ENCODE measurements at places on chromosomes 5 and 9.

DNA sequence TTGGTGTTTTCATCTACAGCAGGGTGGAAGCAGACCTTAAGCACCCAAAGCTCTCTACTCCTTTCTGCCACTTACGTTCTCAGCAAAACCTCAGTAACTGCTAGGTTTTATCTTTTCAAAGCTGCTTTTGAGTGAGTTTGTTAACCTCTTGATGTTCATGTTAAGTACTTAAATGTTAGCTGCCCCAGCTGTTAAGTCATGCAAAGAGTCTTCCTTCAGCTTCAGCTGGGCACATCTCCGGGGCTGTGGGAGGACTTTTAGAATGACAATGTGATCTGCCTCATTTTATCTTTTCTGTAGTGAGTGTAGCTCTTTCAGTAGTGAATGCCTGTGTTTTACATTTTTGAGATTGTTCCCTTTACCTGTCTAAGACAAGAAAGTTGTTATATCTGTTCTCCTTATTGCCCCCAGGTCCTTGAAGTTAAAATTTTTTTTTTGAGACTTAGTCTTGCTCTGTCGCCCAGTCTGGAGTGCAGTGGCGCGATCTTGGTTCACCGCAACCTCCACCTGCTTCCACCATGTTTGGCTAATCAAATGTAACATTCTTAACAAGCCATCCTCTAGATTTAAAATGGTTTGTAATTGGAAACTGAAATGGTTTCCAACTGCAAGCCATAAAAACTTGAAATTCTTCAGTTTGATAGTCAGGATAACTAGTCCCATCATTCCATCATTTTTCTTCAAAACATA is 19.6 kb downstream of the KDM4C start:
- no peak for DNase-seq

GRCh38 chr5:124858612-124859011 is 112.2 kb upstream of the ZNF608 start:
- DNase-seq: no peak

DNA sequence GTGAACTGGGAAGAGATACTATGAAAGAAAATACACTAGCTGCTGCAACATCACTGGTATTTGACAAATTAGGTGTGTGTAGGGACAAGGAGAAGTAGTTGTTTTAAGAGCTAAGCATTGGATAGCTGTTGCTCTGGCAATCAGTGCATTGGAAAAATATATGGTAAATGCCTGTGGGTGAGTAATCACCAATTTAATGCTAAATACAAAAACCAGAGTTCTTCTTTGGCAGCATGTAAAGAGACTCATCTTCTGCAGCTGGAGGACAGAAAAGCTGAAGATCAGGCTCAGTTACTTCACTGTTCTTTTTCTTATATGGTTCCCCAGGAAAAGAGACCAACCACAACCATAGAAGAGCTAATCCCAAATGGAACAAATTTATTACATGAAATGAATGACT is 201.8 kb upstream of the MPDZ start:
- DNase-seq: no peak

DNA sequence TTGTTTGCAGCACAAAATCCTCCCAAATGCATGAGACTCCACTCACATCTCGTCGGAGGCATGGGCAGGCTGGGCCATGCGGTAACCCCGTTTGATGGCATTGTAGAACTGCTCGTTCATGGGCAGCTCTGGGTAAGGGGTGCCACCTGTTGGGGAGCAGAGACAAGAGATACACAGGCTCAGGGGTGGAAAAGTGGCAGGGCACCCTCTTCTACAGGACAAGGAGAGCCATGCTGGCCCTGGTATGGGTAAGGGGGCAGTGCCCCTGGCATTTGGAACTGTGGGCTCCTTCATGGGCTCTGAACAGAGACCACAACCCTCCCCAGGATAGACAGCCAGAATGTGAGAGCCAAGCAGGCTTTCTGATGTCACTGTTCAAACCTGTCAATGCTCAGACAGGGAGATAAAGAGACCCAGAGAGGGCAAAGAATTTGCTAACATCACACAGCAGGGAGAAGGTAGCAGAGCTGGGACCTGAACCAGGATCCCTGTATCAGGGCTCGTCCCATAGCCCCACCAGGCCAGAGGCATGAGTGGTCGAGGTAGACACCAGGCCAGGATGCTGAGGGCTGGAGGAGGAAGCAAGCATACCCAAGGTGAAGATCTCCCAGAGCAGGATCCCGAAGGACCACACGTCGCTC is 33.2 kb upstream of the CSF1R start:
- DNase-seq: no peak

DNA sequence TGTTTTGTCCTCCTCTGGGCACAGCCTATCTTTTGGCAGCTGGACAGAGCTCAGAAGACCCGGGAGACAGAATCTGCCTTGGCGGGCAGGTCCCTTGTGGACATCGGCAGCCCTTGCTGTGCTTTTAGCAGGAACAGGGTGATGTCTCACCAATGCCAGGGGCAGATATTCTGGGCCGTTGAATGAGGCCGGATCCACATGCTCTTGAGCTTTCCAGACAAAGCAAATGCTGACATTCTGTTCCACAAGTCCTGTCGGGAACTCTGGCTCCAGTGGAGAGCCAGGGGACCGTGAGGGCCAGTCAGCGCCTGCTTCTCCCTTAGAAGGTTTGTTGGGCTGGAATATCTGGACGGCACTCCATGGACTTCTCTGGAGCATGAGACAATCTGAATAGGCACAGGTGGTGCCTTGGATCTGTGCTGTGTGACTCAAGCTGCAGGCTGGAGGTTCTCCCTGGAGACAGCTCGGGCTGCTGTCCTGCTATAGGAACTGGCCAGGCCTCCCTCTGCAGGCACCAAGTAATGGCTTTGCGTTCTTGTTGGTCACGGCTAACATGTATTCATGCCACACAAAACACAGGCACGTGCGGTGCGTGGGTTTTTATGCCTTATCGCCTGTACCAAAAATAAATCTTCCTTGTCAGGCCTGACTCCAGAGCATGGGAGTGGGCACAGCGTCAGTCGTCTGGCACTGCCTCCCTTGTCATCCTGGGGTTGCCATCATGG is 80.3 kb downstream of the GADD45G start:
- no peak for DNase-seq

- DNase-seq: peak; percentile 67
Observed at GRCh38 chr5:153445875-153446579, 44.4 kb upstream of the GRIA1 start.

- DNase-seq: no peak
Observed at GRCh38 chr9:75432386-75432785, 344.1 kb downstream of the OSTF1 start.

- no peak for DNase-seq
Observed at GRCh38 chr5:155106221-155106620, 92.7 kb downstream of the KIF4B start.

- DNase-seq: no peak
Observed at GRCh38 chr9:119768266-119768665, 399.0 kb upstream of the BRINP1 start.

DNA sequence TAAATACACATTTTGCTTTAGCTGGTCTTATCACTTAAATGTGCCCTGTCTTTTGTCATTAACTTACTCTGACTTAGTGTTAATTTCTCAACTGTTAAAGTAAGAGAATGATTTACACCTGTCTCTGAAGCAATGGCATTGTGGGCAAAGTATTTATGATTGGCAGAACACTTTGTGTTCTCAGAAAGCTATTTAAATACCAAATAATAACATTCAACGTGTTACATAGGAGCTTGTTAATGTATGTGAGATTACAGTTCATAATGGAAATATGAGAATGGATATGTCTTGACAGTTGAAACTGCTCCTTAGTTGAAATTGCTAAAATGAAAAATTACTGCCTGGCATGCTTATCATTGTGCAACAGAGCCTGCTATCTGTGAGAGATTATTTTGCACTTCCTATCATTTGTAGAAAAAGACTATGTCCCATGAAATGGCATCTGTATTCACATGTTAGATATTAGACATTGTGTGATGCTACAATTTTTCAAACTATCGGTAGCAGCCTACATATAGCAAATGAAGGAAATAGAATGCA is 46.1 kb downstream of the PRR16 start:
- DNase-seq: no peak

DNA sequence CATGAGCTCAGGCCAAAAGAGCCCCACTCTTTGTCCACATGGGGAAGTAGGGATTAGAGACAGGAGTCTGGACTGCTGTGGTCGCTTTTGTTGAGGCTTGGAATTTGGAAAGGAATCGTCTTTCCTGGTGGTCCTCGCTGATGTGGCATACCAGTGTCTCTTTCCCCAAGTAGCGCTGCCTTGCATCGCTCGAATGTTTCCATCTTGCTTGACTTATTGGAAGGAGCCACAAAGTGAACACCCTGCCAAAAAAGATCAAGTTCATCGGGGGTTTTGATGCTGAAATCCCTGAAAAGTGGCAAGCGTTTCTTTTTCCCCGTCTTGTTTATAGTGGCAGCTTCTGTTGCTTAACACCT is 161.3 kb downstream of the MACROH2A1 start:
- no peak for DNase-seq

DNA sequence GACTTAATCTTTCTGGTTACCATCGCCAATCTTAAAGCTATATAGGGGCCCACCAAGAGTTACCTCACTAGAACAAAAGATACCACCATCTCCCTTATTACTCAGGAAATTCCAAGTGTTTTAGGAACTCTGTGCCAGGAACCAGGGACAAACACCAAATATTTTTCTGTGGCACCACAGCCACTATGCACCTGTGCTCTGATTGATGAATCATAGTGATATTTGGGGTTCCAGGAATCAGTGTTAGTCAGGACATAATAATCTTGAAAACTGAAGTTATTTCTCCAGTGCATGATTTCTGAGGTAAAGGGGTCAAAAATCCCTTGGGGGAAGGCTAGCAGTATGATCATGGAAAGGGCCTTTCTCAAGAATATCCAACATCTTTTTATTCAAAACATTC is 10.2 kb upstream of the TMED7 start:
- no peak for DNase-seq

- DNase-seq: no peak
Observed at GRCh38 chr5:15009420-15009819, 137.8 kb upstream of the ANKH start.

- no peak for DNase-seq
Observed at GRCh38 chr5:150313501-150313900, 10.8 kb upstream of the ARSI start.

GRCh38 chr5:108772626-108773025 is 24.9 kb downstream of the FER start:
- no peak for DNase-seq

DNA sequence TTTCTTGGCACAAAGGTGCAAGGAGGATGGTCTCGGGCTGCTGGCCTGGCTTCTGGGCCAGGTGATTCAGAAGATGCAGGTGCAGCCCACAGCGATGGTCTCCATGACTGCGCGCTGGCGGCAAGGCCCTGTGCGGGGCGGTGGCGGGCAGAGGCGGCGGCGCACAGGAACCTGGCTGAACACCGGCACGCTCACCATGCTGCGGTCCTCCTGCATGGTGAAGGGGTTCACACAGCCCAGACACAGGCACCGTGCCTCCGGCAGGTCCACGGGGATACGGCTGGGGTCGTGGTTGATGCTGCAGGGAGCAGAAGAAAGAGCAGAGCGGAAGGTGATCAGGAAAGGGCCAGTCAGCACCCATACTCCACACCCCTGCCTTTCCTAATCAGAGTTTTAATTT is 4.8 kb downstream of the IL17B start:
- DNase-seq: no peak

DNA sequence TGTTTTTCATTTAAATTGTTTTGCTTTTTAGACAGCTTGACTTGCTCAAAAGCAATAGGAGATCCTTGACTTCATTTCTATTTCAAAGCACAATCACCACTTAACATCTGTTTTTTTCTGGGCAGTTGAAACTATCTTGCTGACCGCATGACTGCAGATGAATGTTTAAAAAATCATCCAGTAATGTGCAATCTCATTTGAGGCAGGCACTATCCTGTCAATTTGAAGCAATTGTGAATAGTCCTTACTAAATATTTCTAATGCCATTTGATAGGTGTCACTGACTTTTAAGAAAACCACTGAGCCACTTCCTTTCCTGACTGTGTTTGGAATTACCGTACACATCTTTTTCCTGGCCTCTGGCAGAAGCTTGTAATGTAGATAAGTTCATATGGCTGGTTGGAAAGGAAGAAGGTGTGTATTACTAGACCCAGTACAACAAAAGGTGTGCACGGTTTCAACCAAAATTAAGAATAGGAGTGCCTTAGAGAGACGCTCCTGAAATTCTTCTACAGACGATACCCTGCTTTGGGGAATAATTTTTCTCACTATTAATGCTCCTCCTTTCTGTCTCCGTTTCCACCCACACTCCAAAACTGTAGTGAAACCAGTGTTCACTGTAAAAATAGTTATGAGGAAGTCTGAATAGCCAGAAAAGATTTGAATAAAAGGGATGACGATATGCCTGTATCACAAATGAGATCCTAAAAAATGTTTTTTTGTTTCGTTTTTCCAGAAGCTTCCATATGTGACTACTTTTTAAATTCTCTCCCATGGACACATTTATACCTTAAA is 136.7 kb upstream of the MOCS2 start:
- DNase-seq: no peak

DNA sequence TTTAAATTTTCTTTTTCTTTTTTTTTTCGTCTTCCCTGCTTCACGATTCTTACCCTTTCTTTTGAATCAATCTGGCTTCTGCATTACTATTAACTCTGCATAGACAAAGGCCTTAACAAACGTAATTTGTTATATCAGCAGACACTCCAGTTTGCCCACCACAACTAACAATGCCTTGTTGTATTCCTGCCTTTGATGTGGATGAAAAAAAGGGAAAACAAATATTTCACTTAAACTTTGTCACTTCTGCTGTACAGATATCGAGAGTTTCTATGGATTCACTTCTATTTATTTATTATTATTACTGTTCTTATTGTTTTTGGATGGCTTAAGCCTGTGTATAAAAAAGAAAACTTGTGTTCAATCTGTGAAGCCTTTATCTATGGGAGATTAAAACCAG is 352.2 kb downstream of the NTRK2 start:
- DNase-seq: no peak

- no peak for DNase-seq
Observed at GRCh38 chr9:70448919-70449318, 34.5 kb upstream of the KLF9 start.

DNA sequence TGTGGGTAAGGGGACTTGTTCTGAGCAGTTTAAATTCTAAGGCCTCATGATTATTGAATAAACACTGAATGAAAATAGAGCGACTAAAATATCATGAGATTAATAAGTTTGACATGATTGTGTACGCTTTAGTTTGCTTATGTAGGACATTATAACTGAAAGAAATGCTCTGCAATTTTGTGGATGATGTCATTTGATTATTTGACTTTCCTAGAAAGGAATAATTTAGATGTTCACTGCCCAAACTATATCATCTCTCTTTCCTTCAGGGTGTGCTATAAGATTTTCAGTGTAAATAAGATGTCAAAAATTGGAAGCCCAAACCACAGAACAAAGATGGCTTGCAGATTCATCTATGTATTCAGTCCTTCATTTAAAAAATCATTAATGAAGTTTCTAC is 115.7 kb upstream of the MTAP start:
- DNase-seq: no peak

GRCh38 chr5:77131361-77131760 is 44.3 kb upstream of the ZBED3 start:
- DNase-seq: no peak

GRCh38 chr5:79666758-79667157 is 22.9 kb upstream of the CMYA5 start:
- DNase-seq: peak; percentile 1

- no peak for DNase-seq
Observed at GRCh38 chr9:124794902-124795491, 18.1 kb downstream of the OLFML2A start.

GRCh38 chr5:14161825-14162556 is 18.8 kb downstream of the TRIO start:
- peak; percentile 35 for DNase-seq

Data from DMS79 treated with DMSO at 0.1 percent for 48 hours (cell line).